HL-60 (cell line): ENCODE measurements at places on chromosomes 6 and 20.

DNA sequence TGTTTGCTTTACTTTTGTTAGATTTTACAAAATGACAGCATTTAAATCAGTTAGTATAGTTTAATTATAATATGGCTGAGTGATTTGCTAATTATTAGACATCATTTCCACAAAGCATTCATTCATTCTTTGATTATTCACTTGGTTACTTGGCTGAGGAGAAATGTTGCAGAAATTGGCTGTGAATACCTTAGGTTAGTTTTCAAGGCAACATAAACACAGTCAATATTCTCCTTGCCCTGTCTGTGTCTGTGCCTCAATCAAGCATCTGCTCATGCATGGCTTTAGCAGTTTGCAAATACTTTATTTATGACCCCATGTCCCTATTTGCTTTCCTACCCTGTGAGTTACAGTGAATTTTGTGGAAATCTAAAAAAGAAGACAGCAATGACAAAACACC is 718.3 kb downstream of the EPM2A start:
- no peak for DNase-seq

DNA sequence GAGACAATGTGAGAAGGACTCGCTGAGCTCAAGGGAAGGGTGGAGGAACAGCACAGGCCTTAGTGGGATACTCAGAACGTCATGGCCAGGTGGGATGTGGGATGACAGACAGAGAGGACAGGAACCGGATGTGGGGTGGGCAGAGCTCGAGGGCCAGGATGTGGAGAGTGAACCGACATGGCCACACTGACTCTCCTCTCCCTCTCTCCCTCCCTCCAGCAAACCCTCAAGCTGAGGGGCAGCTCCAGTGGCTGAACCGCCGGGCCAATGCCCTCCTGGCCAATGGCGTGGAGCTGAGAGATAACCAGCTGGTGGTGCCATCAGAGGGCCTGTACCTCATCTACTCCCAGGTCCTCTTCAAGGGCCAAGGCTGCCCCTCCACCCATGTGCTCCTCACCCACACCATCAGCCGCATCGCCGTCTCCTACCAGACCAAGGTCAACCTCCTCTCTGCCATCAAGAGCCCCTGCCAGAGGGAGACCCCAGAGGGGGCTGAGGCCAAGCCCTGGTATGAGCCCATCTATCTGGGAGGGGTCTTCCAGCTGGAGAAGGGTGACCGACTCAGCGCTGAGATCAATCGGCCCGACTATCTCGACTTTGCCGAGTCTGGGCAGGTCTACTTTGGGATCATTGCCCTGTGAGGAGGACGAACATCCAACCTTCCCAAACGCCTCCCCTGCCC is 1.7 kb downstream of the TNF start:
- DNase-seq, result no peak

GRCh38 chr6:90218959-90219208 is 77.8 kb downstream of the BACH2 start:
- DNase-seq, result no peak

DNA sequence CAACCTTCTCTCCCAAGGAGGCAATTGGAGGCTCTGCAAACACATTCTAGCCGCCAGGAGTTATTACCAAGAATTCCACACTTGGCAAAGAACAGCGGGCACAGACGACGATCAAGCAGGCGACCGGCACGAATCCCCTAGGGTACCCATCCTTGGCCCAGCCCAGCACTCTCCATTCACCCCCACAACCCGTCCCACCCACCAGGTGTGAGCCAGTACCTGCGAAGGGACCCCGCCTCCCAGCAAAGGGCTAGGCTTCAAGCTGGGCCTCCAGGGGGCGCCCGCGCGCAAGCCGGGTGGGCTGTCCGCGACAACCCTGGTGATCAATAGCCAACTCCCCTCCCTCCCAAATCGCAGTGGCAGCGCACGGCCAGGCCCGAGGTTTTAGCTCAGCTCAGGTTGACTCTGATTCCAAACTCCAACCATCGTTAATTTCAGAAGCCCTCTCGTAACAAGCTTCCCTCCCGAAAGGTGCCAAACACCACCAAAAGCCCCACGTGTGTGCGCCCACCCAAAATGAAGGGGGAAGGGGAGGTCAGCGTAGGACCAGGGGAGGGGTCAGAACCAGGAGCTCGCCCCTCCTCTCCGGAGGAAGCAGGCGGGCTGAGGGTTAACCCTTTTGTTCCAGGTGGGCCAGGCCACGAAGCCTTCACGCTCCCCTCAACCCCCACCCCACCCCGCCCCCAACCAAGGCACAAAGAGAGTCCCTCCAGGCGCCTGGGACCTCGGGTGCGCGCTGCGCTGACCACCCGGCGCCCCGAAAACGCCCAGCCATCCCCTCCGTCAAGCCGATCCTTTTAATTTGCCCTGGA is 2.1 kb downstream of the SALL4 start:
- peak; percentile 5 for DNase-seq

- DNase-seq, result no peak
Measured at GRCh38 chr6:168929871-168930450, 323.7 kb downstream of the THBS2 start.

GRCh38 chr6:127464881-127465459 is 5.8 kb upstream of the KIAA0408 start:
- DNase-seq, result peak; percentile 58
